ENCODE measurements at places on chromosomes 6 and 20. TPM values are rescaled to one million over a fixed set of nuclear protein-coding genes. Genes with fewer than 3 reads are reported as not detected.
A peak's percentile ranks its signal among the peaks of the same experiment; 100 is the strongest.

USP49 gene
- 1.8 TPM for total RNA-seq

- DNase-seq, result no peak
Observed at GRCh38 chr20:22383156-22383555, 201.2 kb downstream of the FOXA2 start.

- no peak for DNase-seq
Observed at GRCh38 chr6:44004625-44005506, 122.4 kb downstream of the MRPL14 start.

DNA sequence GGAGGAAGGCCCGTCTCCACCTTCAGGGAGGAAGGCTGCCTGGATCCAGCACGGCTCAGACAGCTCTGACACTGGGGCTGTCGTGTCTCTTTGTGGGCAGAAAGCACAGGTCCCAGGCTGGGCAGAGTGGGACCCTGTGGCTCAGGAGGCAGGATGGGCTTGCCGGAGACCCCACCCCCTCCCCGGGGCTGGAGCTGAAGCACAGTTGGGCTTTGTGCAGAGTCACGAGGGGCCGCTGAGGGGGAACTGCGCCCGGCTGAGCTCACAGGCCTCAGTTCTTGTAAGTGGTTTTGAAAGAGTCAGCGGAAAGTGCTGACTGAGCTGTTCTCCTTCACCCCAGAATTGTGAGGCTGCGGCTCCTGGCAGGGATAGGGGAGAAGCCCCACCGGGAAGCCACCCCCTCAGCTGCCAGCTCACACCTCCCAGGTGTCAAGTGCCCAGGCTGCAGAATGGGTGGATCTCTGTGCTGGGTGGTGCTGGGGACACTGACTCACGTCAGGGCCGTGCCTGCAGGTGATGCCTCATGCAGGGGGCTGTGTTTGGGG lies 145.5 kb upstream of the RNF24 start:
- peak; percentile 69 for DNase-seq

GRCh38 chr6:8275667-8276066 lies 159.7 kb downstream of the SLC35B3 start:
- DNase-seq, result no peak

- DNase-seq, result no peak
Observed at GRCh38 chr6:45031601-45032000, 296.5 kb upstream of the RUNX2 start.

Data from fibroblast of lung (primary cell).